ENCODE measurements at places on chromosomes 5 and 9.

- DNase-seq, result no peak
Measured at GRCh38 chr5:67453111-67453905, 256.7 kb upstream of the CD180 start.

GRCh38 chr9:98627296-98627695 lies 81.4 kb downstream of the GABBR2 start:
- DNase-seq, result no peak

DNA sequence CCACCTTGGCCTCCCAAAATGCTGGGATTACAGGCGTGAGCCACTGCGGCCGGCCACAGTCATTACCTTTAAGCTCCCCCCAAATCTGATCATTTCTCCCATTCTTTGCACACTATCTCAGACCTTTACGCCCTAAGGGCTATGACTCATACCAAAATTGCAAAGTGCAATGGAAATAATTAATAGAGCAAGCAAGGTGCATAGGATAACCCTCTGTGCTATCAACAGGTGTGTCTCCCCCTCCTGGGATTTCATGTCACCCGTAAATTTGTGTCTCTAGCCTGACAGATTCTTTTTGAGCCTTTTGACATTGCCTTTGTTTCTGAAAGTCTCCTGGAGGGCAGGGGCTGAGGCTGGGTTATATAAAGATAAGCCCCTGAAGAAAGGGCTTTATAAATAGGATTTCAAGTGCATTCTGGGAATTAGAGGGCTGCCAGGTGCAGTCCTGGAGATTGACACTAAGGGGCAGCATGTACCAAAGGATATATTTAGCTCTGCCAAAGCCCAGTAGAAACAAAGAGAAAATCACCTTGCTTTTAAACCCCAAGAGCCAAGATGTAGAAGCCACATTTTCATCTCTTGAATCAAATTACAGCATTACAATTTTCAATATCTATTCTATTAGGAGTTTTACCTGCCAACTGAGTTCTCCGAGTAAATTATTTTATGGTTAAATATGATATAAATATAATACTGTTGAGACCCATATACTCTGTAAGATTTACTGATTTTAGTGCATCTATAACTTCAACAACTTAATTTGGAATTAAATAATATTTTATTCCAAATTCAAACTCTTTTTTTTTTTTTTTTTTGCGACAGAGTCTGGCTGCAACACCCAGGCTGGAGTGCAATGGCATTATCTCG lies 18.2 kb downstream of the S100Z start:
- no peak for DNase-seq

DNA sequence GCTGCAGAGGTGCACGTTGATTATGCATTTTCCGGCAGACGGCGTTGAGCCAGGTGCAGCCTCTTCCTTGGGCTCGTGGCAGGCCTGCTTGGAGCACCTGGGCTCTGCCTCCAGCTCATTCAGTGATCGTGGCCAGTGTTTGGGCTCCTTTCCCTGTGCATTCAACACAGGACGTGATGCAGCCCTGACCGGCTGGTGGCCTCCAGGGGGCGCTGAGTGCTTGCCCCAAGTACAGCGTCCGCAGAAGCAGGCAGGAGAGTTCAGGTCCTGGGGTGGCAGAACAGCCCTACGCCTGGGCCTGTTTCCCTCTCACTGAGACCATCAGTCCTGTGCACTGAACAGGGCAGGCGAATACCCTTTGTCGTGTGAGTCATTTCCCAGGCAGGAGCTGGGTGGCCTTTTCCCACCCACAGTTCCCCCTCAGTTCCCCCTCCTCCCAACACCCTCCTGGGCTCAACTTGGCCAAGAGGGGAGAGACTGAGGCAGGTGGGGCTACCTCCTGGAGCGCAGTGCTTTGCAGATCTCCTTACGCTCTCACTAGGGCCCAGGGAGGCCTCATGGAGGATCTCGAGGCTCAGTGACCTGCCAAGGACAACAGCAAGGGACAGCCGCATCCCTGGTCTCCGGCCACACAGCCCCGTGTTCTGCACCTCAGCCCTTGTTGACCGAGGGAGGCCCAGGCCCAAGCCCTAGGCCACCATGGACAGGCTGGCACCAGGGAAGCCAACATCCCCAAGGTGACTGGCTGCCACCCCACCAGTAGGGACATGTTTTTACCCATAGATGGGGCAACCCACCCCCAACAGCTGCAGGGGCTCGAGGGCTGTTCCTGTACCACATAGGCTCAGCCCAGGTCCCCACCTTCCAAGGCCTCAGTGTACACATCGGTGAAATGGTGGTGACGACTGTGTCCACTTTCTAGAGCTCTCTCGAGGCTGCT lies 52.9 kb downstream of the LRSAM1 start:
- DNase-seq, result no peak

- DNase-seq, result no peak
Measured at GRCh38 chr5:178832618-178833201, 27.0 kb upstream of the ZNF354B start.

DNA sequence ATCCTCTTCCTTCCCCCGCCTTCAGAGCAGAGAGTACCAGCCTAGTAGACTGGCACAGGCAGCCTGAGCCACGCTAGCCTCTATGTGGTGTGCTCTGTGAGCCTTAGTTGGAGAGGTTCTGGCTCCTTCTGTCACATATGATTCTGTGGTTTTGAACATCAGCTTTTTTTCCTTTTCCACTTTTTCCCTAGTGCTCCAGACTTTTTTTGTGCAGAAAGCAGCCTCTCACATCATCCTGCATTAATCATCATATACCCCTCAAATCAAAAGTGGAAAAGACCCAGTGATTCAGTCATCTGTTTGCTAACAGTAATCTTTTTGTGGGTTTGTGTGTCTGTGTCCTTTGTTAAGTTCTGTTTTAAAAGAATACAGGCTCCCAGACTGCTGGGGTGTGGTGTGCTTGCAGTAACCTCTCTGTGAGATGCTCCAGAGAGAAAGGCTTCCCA lies 663.9 kb upstream of the RGMB start:
- no peak for DNase-seq

DNA sequence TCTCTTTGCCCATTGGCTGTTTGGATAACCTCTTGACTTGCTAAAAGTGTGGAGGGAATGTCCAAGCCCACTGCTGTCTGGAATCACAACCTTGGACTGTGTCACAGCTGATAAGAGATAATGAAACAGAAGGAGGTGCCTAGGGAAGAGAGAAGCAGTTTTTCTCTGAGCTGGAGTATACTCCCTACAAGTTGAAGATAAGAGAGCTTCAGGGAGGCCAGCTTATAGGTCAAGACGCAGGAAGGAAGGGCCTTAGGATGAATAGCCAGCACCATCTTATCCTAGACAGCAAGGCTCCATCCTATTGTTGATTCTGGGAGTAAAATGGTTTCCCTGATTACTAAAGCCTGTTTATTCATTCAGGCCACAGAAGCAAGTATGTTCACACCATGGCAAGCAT lies 244.7 kb downstream of the NPR3 start:
- DNase-seq, result no peak

DNA sequence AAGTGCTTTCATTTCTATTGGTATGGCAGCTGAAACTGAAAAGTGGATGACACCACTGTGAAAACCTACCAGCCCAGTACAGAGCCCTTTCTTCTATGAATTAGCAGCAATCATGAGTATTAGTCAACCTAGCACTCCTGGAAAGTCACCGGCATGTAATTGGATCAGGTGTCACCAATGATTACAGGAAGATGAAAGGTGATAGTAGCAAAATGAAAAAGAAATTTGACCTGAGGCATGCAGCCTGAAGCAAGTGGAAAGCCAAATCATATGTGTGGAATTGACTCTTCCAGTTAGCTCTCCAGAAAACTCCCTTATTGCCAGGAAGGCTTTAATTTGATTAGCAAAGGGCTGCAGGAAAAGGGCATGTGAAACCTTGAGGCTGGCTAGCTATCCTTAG lies 81.2 kb upstream of the NAA35 start:
- no peak for DNase-seq

GRCh38 chr5:34608859-34609648 lies 47.1 kb upstream of the RAI14 start:
- no peak for DNase-seq

- no peak for DNase-seq
Measured at GRCh38 chr5:95600557-95600956, 19.3 kb upstream of the GPR150 start.

GRCh38 chr5:143261748-143262392 lies 141.6 kb downstream of the NR3C1 start:
- DNase-seq, result no peak

GRCh38 chr9:109409773-109410397 lies 88.2 kb downstream of the PTPN3 start:
- no peak for DNase-seq

GRCh38 chr9:125822902-125823301 lies 75.7 kb downstream of the PBX3 start:
- DNase-seq, result no peak

GRCh38 chr5:176497852-176498251 lies 39.4 kb downstream of the RNF44 start:
- DNase-seq, result no peak
